NCI-H2029 (cell line): ENCODE measurements at places on chromosomes 12 and 14.

DNA sequence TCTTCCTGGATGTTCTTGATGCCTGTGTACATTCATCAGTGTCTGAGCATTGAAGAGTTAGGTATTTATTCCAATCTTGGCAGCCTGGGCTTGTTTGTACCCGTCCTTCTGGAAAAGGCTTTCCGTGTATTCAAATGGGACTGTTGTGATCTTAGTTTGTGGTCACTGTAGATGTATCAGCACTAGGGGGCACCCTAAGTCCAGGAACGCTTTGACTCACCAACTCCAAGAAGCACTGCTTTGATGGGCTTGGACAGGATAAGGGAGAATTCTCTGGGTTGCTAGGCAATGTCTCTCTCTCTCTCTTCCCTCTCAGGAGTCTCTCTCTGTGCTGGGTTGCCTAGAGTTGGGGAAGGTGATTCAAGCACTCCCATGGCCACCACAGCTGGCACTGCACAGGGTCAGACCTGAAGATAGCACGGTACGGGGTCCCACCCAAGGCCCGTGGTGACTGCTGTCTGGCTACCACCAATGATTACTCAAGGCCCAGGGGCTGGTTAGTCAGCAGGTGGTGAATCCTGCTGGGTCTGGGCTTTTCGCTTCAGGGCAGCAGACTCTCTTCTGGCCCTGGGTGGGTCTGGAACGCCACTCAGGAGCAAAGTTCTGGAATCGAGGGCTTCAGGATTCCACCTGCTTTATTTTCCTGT, 211.1 kb upstream of the RGS6 start:
- no peak for DNase-seq

DNA sequence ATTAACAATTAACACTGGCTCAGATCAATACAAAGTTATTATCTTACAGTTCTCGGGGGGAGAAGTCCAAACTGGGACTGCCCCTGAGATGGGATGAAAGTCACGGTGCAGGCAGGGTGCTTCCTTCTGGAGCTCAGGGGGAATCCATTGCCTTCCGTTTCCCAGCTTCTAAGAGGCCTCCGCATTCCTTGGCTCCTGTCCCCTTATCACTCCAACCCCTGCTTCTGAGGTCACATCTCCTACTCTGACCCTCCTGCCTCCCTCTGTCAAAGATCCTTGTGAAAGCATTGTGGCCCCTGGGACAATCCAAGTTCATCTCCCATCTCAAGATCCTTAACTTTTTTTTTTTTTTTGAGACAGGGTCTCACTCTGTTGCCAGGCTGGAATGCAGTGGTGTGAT, 30.8 kb downstream of the SCARB1 start:
- no peak for DNase-seq

GRCh38 chr12:65022421-65022820, 98.7 kb downstream of the WIF1 start:
- DNase-seq: no peak

DNA sequence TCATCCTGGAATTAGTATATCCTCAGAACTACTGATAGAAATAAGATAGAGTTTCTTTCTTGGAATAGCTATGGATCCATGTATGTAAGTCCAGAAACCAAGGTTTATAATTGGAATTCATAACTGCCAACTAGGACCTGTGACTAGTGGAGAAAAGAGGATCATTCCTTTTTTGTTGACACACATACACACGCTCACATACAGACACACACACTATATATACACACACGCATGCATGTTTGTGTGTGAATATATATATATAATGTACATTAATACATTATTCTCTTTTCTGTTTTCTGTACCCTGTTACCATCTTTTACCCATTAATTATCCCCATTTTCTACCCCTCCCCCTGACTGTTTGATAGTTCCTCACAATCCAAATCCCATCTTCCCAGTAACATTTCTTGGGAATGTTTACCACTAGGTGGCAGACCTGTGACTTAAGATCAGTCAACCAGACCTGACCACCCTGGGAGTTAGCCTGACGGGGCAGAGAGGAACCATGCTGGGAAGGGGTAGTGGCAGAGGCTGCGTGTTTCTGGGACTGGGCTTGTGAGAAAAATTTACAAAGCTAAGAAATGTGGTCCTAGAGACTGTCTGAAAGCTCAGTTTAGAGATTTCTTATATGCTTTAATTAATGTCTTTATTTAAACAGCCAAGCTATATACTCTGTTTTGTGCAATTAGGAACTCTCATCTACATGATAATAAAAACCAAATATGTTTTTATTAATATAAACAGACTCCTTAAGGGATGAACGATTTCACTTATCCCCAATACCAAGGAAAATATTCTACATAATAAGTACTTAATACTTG, 308.0 kb downstream of the PPFIA2 start:
- DNase-seq: peak; percentile 61

- no peak for DNase-seq
Observed at GRCh38 chr12:91183551-91183950, 934 bp upstream of the DCN start.

GRCh38 chr12:130526813-130527212, 189.1 kb downstream of the PIWIL1 start:
- DNase-seq: no peak

- peak; percentile 41 for DNase-seq
Observed at GRCh38 chr12:53701518-53702264, 25.6 kb downstream of the CALCOCO1 start.

DNA sequence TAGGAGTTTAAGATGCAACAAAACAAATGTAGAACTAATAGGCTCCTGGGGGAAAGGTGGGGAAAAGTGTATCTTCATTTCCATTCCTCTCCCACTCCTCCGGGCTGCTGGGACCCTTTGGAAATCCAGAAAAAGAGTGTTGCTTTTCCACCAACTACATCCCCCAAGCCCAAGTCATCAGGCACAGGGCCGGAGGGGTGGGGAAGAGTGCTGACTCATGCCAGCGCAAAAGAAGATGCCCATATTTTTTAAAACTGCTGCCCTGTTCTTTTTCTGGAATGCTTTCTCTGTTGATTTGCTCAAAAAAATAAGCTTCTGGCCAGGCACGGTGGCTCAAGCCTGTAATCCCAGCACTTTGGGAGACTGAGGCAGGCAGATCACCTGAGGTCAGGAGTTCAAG, 70.9 kb downstream of the TBK1 start:
- no peak for DNase-seq

- peak; percentile 57 for DNase-seq
Observed at GRCh38 chr12:82176761-82177490, 181.3 kb downstream of the CCDC59 start.

DNA sequence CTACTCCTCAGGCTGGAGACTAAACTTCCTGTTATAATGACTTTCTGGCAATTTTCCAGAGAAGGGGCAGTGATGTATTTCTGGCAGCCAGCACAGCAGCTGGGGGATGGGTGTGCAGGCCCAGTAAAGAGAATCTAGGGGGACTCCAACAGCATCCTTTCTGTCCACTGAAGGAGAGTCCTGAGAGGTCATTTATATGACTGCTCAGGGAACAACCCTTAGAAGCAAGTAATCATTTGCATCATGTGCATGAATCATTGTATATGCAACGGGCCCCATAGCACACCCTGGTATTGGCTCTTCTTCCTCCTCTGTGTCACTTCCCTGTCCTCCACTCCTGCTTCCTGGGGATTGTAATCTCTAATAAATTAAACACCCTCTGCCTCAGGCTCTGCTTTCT, 493.8 kb downstream of the RPS29 start:
- no peak for DNase-seq

DNA sequence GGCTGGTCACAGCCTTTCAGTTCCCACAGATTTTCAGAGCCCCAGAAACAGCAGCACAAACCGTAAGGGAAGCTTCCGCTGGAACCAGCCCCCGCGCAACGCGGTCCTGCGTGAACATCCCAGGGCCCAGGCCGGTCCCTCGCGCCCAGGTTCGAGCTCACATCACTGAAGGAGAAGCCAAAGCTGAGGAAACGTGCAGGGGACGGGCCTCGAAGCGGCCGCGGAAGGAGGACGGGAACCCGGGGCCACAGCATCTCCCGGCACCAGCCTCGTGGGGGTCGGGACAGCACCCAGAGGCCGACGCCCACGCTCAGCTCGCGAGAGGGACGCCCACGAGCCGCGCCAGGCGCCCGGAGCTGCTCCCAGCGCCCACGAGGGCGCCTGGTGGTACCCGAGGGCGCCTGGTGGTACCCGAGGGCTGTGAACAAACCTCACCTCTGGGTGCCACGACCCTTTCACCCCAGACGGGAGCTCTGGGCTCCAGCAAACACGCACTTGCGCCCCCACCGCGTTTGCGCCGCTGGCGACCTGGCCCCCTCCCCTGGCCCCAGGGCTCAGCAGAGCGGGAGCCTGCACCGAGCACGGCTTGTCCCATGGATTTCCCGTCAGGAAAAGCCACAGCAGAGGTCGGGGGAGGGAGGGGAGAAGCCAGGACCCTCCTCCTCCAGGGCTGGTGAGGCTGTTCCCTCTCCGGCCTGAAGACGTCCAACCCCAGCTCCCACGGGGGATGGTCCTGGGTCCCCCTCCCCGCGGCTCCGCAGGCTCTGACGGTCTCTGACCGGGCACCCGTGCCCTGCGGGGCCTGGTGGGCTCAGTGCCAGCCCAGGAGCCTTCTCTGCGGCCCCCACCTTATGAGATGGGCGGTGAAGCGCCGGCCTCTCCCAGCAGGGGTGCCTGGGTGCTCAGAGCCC, 6.9 kb downstream of the LRCOL1 start:
- no peak for DNase-seq

DNA sequence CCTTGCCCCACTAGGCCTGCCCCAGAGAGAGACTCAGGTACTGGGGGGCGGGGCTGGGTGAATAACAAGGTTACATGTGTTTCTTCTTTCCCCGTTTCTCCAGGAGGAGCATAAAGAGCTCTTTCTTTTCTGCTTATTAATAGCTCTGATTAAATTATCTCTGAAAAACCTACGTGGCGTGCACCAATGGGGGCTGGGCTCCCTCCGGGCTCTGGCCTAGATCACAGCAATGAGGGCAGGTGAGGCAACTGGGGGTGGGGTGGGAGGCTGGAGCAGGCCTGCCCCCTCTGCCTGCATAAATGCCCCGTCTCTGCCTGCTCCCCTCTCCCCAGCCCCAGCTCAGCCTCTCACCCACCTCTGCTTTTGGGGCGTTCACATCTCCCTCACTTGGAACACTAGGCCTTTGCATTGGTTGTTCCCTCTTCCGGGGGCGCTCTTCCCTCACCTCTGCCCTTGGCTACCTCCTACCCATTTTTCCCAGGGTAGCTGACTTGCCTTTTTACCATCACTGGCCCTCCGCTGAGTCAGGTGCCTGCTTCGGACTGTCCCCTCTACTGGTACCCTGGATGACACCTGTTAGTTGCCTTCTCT, 4.1 kb upstream of the FAM222A start:
- no peak for DNase-seq

DNA sequence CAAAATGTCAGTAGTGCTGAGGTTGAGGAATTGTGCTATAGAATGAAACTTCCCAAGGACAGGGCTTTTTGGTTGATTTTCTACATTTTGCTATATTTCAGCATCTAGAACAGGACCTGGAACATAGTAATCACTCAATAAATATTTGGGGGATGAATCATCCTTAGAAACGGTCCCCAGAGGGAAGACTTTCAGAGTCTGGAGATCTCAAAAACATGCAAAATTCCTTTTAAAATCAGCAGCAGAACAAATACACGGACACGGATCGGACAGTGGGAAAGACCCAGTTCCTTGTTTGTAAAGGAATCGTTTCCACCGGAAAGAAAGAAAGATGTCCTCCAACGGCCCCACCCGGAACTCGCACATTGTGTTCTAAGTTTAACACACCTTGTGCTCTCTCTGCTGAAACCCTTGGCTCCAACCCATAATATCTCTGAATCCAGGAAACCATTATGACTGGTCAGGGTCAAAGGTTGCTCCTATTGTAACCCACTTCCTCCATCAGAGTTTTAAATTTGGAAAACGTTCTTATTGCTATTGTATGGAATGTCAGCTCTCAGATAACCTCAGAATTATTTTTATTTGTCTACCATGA, 617.2 kb downstream of the MED13L start:
- DNase-seq: no peak

DNA sequence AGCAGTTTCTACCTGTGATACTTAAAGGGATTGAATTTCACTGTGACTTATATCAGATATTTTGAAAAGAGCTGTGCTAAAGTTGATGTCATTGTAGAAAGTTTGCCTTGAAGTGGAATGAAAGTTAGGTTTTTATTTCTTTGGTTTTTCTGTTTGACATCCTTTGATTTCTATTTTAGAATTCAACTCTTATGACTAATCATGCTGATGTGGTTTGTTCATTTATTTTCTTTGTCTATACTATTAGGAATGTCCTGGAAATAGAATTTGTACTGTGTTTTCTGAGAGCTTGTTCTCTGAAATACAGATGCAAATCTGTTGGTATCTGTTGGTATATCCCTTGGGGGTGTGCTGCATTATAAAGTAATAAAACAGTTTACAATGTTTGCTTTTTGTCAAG, 3.3 kb downstream of the CNOT2 start:
- DNase-seq: no peak

DNA sequence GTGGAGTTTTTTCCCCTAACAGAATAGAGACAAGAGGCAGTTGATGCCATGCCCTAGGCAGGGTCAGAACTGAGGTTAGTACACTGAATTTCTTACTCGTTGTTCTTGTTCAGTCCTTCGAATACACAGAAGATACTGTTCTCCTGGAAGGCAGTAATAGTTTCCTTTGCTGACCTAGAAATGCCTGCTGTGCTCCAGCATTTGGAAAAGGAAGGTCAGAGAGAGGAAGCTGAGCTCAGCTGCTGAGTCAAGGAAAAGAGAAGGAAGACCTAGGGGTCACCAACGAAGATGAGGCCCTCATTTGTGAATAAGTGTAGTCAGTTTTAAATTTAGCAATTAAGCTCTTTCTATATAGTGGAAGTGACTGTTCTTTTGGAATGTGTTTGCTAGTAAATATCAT, 100.1 kb downstream of the CRADD start:
- no peak for DNase-seq

GRCh38 chr12:71685914-71686657, at the start of gene TMEM19:
TSS of gene TMEM19 (plus strand) at chr12:71686082. CDS start at chr12:71686681, 599 bp downstream.
- peak; percentile 92 for DNase-seq

DNA sequence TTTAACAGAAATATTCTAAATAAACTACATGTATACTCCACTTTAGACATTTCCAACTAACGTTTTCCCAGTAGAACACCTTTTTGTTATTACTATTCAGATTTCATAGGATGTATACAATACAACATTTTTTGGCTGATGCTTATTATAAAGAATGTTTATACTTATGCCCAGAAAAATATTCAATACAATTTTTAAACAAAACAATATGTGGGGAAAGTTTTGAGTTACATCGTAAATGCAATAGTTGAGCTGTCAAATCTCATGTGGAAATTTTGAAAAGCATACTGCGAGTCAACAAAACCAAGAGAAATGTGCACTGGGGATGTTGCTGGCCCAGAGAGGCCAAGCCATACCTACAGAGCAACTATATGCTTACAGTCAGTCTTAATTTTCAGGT, 18.2 kb upstream of the MON2 start:
- no peak for DNase-seq

- DNase-seq: no peak
Observed at GRCh38 chr12:40697566-40698259, 5.5 kb downstream of the CNTN1 start.
